Jurkat, Clone E6-1 (cell line): ENCODE measurements at places on chromosomes 7 and 10.

- no peak for DNase-seq
Observed at GRCh38 chr10:26527018-26527417, 88.9 kb downstream of the APBB1IP start.

GRCh38 chr7:120486164-120486563 lies 213.2 kb downstream of the KCND2 start:
- DNase-seq, result no peak

GRCh38 chr10:4675808-4676207 lies 150.2 kb upstream of the AKR1E2 start:
- no peak for DNase-seq

DNA sequence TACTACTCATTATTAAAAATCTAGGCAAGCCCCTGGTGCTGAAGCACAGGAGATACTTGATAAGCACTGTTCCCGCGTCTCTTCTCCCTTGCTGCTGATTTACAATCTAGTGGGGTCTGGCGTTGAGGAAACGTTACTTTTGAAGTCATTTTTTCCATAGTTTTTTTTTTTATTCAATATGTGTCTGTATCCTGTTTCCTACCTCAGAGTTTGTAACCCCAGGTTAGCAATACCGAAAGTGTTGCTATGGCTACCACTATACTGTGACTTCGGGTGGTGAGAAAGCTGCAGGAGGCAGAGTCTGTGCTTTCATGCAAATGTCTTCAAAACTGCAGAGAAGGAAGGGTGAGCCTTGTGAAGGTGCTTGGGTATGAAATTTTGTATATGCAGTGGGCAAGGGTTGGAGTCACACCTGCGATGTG lies 458.8 kb upstream of the GHITM start:
- DNase-seq, result no peak

- no peak for DNase-seq
Observed at GRCh38 chr7:976901-977325, 1.6 kb upstream of the COX19 start.

- DNase-seq, result no peak
Observed at GRCh38 chr10:62545160-62546066, 171.2 kb downstream of the ZNF365 start.

GRCh38 chr10:100705139-100705538 lies 40.2 kb upstream of the PAX2 start:
- DNase-seq, result no peak

DNA sequence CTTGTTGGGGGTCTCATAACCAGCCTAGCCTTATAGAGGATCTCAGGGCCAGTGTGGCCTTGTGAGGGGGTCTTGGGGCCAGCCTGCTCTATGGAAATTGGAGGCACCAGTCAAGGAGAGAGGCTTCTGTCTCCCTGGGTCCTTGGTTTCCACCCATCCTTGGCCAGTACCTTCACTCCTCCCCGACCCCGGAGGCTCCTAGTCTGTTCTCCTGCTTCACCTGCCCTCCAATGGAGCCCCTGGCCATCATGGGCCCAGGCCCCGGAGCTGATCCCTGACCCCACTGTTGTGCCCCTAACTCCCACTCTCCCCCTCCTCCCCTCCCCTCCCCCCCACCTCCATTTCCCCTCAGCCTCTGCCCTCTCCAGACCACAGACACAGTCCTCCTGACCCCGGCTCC lies 29.7 kb downstream of the RASGEF1A start:
- no peak for DNase-seq

DNA sequence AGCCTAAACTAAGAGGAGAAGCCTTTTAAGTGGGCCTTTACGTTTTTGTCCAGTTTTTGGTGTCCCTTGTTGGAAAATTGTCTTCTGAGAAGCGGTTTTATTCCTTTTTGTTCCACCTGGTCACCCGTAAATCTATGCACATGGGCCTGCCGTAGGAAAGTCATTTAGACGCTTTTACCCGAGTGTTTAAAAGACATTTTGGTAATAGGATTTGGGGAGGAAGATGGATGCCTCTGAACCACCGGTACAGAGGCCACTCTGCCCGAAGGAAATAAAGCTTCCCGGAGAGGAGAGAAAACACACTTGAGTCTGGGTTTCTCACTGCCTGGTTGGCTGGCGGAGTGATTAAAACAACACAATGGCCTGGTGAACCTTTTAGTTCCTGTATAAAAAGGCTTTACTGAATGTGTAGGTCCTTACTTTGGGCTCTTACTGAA lies 760 bp downstream of the THNSL1 start:
- DNase-seq, result no peak

DNA sequence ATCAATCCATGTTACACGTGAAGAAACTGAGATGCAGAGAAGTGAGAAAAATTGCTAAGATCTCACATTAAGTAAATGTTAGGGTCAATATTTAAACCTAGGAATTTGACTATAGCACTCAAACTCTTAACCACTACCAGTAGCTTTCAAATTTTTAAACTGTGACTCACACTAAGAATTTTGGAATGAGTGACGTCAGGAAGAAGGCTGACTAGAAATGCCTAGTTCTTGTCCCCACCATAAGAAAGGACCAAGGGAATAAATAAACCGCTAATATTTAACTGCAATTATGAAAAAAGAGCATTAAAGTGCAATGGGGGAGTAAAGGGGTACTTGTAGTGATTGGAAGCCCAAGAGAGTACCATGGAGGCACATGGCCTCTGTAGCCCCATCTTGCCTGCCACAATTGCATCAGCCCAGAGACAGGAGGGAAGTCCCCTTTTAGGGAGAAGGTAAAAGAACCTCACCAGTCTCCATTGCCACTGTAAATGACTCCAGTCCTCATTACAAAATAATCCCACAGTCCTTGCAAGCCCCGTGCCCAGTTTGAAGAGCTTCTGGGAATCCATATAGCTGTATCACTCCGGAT lies 3.5 kb upstream of the AKR1B1 start:
- no peak for DNase-seq

DNA sequence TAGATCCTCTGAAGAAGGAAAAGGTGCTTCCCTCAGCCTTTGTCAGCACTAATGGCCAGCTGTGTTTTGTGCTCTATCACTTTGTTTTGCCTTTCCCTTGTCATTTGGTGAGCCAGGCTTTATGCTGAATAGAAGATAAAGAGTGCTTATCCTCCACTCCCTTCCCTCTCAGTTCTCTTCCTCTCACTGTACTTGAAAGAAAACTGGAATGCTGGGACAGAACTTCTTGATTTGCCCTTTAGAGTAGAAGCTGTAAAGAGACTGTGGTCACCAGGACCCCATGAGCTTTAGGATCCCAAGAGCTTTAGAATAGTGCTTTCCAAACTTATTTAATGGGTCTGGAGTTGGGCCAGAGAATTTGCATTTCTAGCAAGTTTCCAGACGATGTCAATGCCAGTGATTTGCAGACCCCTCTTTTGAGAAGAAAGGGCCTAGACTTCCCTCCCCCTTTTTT lies 81.4 kb downstream of the LRRC4 start:
- DNase-seq, result no peak

- no peak for DNase-seq
Observed at GRCh38 chr10:50529660-50530059, 94.1 kb downstream of the SGMS1 start.

DNA sequence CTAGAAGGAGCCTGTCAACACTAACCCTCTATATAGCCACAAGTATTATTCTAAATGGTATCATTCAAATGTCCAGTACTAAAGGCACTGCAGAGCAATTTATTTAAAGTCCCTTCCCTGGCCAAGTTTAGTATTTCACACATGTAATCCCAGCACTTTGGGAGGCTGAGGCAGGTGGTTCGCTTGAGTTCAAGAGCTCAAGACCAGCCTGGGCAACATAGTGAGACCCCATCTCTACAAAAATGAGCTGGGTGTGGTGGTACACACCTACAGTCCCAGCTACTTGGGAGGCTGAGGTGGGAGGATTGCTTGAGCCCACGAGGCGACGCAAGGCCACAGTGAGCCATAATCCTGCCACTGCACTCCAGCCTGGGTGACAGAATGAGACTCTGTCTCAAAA lies 3.6 kb downstream of the GNA12 start:
- no peak for DNase-seq

- no peak for DNase-seq
Observed at GRCh38 chr7:120609136-120609753, 248.7 kb downstream of the TSPAN12 start.
